Activated CD4-positive, CD25-positive, alpha-beta regulatory T cell (primary cell): ENCODE measurements at places on chromosomes 7 and 10.

- no peak for DNase-seq
Observed at GRCh38 chr7:129975309-129975708, 22.5 kb upstream of the UBE2H start.

- DNase-seq = no peak
Observed at GRCh38 chr7:12031186-12031585, 179.9 kb upstream of the TMEM106B start.

GRCh38 chr10:48678041-48678440 is 6.6 kb upstream of the WDFY4 start:
- no peak for DNase-seq

GRCh38 chr10:99007457-99007856 is 228.2 kb downstream of the HPSE2 start:
- no peak for DNase-seq

DNA sequence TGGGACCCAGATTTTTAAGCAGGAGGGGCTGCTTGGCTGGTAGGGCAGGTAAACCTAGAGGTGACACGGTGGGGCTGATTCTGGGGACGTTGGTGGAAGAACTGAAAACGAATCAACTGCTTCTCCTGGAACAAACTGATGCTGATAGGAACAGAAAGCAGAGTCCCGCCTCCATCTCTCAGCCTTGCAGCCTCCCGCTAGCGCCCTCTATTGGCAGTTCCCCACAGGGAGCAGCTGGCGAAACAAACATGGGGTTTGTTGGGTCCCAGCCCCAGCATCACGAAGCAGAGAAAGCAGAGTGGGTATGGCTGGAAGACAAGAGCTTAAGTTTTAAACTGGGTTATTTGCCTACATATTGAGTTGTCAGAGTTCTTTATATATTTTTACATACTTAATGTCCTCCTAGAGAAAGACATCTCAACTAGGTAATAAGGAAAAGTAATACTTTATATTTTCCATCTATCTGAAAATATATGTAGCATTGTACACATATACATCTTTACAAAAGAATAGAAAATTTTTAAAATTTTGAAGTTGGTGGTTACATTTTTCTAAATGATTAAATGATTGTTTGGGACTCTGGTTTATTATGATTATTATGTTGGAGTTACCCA is 42.3 kb upstream of the FOXI2 start:
- no peak for DNase-seq

DNA sequence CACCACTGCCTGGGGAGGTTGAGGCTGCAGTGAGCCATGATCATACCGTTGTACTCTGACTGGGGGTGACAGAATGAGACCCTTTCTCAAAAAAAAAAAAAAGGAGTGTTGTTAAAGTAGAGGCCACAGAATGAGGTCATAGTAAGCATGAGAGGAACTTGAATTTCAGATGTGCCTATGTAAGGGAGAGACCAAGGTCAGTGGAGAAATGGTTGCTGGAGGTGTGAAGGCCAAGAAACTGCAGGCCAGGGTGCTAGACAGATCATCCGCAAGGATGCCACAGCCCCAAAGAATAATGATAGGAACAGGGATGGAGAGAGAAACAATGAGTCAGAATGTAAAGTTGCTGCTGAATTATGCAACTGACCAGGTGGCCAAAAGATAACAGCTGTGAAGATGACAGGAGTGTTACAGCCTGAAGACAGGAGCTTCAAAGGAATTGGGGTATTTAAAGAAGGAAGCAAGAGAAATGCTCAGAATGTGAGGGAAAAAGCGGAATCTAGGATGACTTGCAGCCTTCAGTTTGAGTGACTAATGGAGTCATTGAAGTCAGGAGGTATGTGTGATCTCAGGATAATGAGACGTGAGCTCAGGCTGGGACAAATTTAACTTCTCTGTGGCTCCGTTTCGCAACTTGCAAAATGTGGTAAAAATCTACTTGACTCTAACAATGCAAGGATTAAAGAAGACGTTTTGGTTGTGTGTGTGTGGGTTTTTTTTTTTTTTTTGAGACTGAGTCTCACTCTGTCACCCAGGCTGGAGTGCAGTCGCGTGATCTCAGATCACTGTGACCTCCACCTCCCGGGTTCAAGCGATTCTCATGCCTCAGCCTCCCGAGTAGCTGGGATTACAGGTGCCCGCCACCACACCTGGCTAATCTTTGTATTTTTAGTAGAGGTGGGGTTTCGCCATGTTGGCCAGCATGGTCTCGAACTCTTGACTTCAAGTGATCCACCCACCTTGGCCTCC is 22.2 kb downstream of the TYW1B start:
- no peak for DNase-seq

DNA sequence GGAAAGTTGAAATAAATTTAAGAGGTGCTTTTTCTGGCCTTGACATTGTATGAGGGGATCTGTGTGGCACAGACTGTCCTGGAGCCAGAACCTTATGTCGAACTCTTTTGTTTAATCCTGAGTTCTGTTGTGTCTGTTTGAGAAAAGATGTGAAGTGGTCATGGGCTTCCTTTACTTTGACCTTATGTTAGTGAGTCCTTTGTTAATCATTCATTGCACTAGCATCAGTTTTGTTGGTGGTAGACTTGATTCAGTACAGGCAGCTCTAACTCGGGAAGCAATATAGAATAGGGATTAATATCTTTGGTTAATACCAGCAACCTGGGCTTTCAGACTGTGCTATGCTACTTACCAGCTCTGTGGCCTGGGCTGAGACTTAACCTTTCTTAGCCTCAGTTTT is 123.9 kb upstream of the FZD1 start:
- no peak for DNase-seq

GRCh38 chr10:45052700-45053099 is 52.0 kb downstream of the ZNF22 start:
- DNase-seq = no peak

DNA sequence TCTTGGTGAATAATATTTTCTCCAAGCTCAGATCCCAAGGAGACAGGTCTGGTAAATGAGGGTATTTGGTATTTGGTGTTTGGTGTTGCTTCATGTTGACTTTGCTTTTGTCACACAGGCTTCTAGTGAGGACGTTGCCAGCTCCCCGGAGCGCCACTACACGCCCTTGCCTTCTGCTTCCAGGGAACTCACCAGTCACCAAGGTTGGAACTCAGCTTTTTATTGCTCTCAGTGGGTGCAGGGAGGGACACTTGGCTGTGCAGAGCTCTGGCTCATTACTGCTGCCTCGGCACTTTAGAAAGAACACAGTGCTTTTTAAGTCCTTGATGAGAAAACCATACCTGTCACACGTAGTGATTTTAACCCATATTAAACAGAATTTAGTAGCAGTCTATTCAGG is 892.9 kb downstream of the LRMDA start:
- DNase-seq = no peak

GRCh38 chr7:48959676-48960075 is 35.3 kb downstream of the CDC14C start:
- no peak for DNase-seq

DNA sequence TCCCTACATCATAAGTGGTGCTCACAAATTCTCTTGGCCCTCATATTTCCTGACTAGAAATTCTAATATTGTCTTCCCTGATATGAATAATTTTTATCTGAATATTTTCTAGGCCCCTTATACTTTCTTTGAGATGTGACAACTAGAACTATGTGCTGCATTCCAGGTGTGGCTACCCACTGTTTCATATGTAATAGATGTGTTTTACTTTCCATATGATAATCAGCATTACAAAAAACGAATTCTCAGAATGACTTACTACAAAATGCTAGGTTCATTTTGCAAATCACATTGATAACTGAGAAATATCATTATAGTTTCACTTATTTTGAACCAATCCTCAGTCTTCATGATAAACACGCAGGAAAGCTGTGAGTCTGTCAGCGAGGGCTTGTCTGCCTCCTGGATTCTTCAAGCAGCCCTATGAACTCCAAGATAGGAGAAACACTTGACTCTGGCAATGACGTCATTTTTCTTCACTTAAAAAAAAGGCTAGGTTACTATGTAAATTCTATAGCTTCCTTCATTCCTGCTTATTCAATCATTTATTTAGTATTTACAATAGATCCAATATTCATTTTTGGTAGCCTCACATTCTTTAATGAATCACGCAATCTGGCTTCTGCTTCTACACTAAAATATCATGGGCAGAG is 4.6 kb downstream of the WEE2 start:
- no peak for DNase-seq

DNA sequence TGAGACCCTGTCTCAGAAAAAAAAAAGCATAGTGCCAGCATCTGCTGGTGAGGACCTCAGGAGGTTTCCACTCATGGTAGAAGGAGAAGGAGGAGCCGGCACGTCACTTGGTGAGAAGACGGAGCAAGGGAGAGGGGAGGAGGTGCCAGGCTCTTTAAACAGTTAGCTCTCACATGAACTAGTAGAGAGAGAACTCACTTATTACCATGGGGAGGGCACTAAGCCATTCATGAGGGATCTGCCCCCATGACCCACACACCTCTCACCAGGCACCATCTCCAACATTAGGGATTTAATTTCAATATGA is 62.9 kb upstream of the VKORC1L1 start:
- DNase-seq = no peak

DNA sequence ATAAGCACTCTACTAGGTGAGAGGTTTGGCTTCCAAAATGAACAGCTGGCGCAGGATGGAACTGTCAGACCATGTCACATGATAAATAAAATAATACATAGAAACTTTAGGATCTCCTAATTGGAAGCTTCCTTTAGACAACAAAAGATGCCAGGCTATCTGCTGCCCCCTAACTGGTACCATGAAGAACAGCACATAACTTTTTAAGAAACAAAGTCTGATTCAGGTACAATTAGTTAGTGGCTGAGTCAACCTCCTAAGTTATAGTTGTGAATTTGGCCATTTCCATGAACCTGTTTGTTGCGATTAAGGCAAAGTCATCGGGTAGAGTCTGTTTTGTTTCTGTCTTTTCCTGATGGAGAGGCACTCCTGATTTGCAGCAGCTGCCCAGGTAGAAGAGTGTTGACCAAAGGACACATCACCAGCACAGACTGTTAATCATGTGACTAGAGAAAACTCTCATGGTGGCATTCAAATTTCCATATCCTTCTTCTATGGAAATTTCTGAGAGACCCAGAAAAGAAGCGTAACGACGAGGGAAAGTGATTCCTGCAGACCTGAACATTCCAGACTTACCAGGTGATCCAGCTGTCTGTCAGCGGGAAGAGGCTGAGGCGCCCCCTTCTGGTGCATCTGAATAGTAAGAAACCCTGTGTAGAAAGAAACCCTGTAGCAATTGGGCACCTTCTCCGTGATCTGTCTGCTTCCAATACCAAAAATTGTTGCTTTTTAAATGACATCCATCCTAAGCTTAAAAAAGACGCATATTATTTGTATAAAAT is 8.6 kb upstream of the INHBA start:
- no peak for DNase-seq

- no peak for DNase-seq
Observed at GRCh38 chr7:128666200-128666599, 5.9 kb upstream of the GARIN1A start.

GRCh38 chr7:4659551-4660286 is 22.4 kb upstream of the FOXK1 start:
- DNase-seq = no peak

DNA sequence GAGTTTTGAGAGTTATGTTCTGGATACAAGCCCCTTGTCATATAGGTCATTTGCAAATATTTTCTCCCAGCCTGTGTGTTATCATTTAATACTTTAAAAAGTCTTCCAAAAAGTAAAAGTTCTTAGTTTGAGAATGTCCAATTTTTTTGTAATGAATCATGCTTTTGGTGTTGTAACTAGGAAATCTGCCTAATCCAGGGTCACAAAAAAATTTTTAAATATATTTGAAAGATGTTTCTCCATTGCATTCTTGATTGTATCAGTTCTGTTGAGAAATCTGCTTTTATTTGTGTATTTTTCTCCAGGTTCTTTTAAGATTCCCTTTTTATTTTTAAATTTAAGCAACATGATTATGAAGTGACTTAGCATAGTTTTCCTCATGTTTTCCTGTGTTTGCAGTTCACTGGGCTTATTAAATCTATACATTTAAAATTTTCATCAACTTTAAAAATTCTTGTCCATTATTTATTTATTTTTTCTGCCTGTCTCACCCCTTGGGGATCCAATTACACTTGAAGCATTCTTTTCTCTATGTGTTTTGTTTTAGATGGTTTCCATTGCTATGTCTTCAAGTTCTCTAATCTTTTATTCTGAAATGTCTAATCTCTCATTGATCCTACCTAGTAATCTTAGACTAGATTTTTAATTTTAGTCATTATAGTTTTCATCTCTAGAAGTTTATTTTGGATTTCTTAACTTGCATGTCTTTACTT is 47.0 kb downstream of the CCDC71L start:
- no peak for DNase-seq

- no peak for DNase-seq
Observed at GRCh38 chr10:7039859-7040258, 371.0 kb downstream of the SFMBT2 start.

DNA sequence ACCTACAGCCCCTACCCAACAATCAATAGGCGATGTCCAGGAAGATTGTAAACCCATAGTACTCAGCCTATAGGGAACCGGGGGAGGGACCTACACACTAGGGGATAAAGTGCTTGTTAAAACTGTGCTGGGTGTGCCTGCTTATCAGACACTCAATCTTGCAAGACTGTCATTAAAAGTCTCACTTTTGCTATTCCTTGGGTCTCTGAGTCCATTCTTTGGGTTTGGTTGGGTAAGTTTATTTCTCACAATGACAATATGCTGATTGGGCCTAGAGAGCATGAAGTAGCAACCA is 45.6 kb downstream of the PTPRE start:
- no peak for DNase-seq

DNA sequence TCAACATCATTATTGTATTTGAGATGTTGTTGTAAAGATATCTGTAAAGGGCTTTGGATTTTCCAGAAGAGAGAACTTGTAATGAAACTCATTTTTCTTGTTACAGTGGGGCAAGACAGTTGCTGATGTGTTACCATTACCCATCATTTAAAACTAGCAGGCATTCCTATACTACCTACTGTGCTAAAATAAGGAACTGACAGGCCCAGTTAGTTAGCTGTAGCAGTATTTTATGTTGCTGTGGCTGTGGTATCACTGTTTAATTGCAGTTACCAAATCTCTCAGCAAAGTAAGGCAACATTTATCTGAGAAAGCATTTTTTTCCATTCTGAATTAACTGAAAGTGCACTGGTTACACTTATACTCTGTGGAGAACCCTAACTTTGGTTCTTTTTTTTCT is 9.9 kb downstream of the ST7 start:
- DNase-seq = no peak

- DNase-seq = no peak
Observed at GRCh38 chr7:106895246-106895864, 30.3 kb downstream of the PIK3CG start.

DNA sequence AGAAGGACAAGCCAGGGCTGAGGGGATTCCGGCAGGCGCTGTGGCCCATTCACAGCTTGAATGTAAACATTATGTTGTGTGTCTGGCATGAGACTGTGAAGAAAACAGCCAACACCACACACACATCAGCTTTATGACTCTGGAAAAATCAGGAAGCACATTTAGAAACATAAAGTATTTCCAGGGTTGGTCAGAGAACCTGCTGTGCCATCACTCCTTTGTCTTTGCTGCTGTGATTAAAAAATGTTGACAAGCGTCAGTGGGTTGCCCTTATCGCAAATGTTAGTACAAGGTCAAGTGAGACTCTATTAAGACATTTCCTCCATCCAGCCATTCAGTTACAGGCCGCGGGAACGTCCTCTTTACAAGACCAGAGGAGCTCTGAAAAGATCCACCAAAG is 95.4 kb downstream of the TAX1BP1 start:
- DNase-seq = no peak

GRCh38 chr10:31025142-31025541 is 6.5 kb downstream of the ZNF438 start:
- DNase-seq = no peak
